Hindlimb muscle (tissue), 1 donor: ENCODE measurements at places on chromosomes 6 and 20. TPM values are rescaled to one million over a fixed set of nuclear protein-coding genes. Genes with fewer than 3 reads are reported as not detected.

- peak; percentile 83 for DNase-seq
Measured at GRCh38 chr20:51631011-51631950, 88.8 kb upstream of the NFATC2 start.

DNA sequence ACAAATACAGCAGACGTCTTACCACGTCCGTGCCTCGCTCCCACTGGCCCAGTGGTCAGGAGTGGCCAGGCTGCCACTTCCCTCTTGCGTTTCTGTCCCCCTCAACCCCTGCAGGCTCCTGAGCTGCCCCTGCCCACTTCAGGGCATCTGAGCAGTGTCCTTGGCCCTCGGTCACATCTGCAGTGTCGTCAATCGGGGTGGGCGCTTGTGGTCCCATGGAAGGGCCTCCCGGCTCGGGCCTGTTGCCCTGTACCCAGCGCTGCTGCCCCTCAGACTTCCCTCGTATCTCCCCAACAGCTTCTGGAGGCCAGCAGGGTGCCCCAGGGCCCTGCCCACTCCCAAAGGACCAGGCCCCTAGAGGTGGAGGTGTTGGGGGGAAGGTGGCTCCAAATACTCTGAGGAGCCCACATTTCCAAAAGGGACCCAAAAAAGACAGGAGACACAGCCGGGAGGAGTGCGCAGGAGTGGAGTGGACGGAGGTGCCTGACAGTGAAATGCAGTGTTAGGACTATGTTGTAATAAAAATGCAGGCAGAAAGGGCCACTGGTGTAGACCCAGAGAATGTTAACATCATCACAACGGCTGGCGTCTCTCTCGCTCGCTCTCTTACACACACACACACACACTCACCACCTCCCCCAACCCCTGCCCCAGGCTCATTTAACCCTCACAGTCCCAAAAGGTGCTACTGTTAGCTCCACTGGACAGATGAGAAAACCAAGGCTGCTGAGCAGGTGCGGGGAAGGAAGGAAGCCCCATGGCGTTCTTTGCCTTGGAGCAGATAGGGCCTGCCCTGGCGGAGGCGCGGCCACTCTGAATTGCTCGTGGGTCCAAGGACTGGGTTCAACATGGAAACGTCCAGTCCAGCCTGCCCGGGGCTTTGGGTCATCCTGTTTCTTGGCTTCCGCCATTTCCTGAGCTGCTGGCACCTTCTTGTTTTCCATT is 343.9 kb downstream of the ZFAND3 start:
- no peak for DNase-seq

- DNase-seq = peak; percentile 43
Measured at GRCh38 chr6:33075568-33076405, at the start of gene HLA-DPB1. TSS of gene HLA-DPB1 (plus strand) at chr6:33075990. CDS start at chr6:33076042, 52 bp downstream.

DNA sequence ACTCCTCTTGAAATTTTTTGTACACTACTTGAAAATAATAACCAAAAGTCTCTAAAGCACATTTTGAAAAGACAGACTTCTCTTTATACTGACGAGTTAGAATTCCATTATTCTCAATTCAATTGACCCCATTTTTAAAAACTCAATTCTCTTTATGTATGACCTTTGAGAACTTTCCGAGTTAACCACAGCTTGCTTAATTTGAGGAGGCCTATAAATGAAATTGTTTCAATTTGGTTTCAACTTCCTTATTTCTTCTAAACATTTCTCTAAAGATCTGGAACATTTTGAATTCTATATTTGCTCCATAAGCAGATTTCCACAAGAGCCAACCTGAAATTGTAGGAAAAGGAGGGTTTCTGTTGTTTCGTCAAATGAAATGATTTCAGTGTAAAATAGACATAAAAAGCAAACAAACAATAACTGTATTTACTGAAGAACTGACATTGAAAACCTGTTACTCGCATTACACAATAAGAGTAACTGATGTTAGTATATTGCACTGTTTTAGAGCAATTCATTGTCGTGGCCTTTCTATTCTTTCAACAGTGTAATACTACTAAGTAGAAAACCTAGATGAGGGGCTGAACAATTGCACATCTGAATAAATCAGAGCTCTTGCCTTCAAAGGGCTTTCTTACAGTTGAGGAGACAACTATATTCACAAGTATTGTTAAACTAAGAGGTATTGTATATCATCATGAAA is 223.6 kb downstream of the HIVEP2 start:
- DNase-seq = no peak

Gene SLA2
- polyA plus RNA-seq = 0.13 TPM

Gene BPIFB4
- polyA plus RNA-seq = 0.23 TPM

Gene APOM
- polyA plus RNA-seq = 3.3 TPM

Gene PLCB4
- 3.2 TPM for polyA plus RNA-seq
